Stimulated activated CD8-positive, alpha-beta memory T cell treated with anti-CD3 and anti-CD28 coated beads, Interleukin-12 subunit alpha, Interleukin-12 subunit beta, amount 100 ng/mL, for 4 hours (primary cell): ENCODE measurements at places on chromosomes 13 and 19.

GRCh38 chr19:34172661-34173192 is 423 bp downstream of the LSM14A start:
- no peak for DNase-seq

DNA sequence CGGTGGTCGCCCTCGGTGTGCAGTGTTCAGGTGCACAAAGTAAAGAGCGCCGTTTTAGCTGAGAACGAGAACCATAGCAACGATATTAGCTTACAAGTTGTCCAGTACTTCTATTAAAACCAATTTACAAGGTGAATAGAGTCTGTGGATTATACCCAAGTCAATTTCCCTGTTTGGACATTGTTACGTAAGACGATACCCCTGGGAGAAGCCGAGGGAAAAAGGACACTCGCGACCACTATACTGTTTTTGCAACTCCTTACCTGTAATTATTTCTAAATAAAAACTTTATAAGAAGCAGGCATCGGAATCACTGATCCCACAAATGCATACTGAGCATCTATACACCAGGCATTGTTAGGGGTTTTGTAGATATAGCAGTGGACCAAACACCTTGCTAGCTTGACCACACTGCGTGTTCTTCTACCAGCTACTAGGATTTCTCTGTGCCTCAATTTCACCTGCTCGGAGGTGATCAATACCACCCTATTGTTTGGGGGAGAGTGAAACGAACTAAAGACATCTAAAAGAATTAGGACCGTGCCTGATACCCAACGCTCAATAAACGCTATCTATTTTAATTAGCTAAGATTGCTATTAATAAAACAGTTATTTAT is 488 bp upstream of the EEF2 start:
- no peak for DNase-seq

- no peak for DNase-seq
These were observed 677 bp downstream of the TGDS start for GRCh38 chr13:94595001-94595949.

DNA sequence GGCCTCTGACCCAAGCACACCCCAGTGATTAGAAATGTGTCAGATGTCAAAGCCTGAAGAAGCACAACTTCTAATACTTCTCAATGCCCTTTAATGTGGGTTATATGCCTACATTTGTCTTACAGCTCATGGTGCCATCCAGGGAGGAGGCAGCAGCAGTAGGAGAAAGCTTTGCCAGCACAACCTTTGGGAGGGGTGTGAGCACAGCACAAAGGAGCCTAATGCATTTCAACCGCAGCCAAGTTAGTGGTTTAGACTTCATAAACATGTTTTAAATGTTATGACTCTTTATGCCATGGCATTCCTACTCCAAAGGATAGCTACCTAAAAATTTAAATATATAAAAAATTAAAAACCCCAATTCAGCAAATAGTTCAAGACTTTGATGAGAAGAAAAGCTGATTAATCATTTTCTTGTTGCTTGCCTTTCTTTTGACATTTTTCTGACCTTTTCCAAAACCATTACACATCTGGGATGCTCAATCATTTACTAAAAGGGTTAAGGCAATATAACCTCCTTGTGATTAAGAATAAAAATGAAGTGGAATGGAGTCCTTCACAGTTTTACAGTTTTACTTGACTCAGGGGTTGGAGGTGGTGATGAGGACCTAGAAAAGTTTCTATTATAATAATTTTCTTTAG is 142.7 kb downstream of the DLEU7 start:
- DNase-seq = no peak

GRCh38 chr13:99702687-99703319 is 201.5 kb downstream of the TM9SF2 start:
- no peak for DNase-seq
